ENCODE measurements at places on chromosomes 5 and 9.

- no peak for DNase-seq
Measured at GRCh38 chr9:33189331-33189791, 22.2 kb upstream of the B4GALT1 start.

GRCh38 chr5:181134259-181134658 is 3.3 kb upstream of the OR2V1 start:
- DNase-seq = no peak

DNA sequence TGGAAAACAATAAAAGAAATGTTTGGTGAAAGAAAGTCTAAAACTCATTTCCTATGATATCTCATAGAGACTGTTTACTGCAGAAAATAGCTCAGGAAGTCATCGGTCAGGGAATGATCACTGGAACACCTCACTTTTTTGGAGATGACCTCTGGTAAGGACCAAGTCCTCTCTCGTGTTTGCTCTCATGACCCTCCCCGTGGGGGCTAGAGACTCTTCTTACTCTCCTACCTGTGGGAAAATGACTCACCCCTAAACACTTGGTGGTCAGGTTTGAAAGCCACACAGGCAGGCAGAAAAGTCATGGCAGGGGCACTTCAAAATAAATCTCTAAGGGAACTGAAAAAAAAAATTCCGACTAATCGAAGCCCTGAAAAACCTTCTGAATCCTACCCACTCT is 48.2 kb downstream of the FAM240B start:
- DNase-seq = no peak

DNA sequence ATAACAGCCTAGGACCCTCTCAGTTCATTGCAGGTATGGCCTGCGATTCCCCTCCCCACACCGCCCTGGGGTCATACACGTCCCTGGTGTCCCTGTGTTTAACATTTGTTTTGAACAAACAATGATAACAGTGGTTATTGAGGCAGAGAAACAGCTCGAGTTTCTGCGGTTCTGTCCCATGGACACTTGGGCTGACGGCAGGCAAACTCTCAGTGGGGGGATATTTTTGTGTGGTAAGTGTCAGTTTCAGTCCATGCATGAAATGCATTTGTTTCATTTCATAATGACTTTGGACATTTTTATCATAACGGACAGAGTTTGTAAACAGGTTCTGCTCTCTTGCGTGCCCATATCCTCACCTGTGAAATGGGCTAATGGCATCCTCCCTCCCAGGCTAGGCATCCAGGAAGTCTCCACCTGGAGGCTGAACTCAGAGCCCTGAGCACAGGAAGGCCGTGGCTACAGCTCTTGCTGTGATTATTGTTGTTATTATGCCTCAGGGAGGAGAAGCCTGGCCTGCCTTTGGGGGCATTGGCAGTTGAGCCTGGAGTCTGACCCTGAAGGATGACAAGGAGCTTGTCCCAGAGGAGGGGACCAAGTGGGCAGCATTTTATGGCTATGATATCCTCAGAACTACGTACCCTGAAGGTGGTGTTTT is 190.9 kb downstream of the GADD45G start:
- DNase-seq = no peak

DNA sequence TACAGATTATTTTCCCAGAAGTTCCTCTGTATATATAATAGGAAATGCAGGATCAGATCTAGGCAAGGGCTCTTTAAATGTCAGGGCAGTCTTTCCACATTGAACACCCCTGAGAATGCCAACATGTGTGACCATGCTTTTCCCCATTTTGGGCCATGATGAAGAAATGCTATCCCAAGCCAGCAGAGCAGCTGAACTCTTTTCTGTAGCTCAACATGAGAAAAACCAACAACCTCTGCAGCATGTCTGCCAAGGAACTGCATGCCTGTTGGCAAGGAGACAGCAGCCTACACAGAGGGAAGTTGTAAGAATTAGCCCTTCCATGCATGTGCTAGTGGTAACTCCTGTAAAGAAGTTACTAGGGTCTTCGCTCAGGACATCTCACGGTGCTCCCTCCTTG is 9.5 kb upstream of the IFNK start:
- no peak for DNase-seq

DNA sequence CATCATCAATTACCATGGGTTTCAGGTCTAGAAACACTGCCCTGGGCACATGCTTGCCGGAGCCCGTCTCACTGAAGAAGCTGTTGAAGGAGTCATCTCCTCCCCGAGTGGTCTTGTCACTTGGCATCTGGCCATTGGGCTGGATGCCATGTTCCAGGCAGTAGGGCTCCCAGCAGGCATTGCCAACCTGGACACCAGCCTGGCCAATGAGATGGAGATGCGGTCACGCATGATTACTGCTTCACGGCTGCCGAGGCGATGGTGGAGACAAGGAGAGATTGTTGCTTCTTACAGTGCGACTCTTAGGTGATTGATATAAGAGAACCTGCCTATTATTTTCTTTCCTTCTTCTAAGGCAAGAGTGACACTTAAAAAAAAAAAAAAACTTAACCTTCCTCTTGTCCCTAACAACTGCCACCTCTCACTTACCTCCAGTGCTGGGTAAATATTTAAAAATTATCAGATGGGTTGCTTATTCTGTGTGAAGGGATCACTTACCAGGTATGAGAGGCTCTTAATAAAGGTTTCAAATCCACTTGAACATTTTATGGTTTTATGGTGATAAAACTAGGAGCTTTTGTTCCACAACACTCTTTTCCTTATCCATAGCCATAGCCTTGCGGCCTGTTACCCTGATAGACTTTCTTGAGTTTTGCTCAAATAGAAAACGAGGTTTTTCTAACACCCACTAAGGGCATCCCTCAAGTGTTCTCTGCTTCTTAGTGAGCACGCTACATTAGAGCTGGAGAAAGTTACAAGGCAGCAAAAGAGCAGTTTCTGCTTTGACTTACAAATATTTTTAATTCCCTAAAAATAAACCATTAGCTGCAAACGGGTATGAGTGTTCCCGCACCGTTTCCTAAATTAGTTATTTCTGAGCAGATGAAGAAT is 41.2 kb downstream of the NIM1K start:
- DNase-seq = no peak

- no peak for DNase-seq
Measured at GRCh38 chr5:138932171-138932810, 57.2 kb upstream of the LRRTM2 start.

GRCh38 chr9:95088421-95089161 is 228.9 kb downstream of the FANCC start:
- DNase-seq = no peak

GRCh38 chr5:392431-392988 is 50.5 kb upstream of the EXOC3 start:
- no peak for DNase-seq

- DNase-seq = no peak
Measured at GRCh38 chr5:82104872-82105271, 133.0 kb downstream of the ATG10 start.

GRCh38 chr9:114429488-114429887 is 41.7 kb upstream of the AKNA start:
- DNase-seq = no peak

- no peak for DNase-seq
Measured at GRCh38 chr9:83011611-83012010, 51.3 kb downstream of the RASEF start.

DNA sequence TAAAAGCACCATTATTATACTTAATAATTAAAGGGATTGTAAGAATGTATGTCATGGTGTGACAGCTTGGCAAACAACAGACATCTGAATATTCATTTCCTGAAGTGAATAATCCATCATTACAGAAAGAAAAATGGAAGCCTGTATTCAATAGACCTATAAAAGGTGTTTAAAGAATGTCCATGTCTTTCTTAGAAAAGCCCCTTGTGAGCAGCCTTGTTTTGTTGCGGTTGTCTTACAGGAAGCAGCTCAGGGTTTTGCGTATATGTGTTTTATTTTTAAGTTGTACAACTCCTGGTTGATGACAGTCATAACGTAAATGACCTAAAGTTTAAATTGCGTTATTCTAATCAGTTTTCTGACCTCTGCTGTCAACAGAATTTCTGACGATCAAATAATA is 53.8 kb downstream of the CAST start:
- no peak for DNase-seq

DNA sequence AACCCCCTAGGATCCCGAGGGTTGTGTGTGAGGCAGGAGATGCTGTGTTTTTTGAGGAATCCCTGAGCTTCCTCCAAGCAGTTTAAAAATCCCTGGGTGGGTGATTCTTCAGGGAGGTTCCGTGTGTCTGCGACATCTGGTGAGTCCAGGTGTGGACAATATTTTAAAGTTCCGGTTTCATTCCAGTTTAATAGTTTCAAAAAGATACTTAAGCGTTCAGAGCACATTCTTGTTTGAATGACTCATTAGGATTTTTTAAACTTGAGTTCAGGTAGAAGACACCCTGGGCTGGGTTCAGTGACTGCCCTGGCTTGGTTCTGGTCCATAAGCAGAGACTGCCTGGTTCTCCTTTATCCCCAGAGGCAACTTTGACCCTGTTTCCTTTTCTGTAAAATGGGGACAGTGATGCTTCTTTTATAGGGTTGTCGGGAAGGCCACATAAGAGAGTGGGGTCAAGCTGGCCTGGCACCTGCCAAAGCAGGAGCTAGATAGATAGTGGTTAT is 119.2 kb downstream of the RGS3 start:
- DNase-seq = no peak

GRCh38 chr5:135386886-135387628 is 12.0 kb downstream of the MACROH2A1 start:
- no peak for DNase-seq

GRCh38 chr5:13816126-13816525 is 128.4 kb downstream of the DNAH5 start:
- no peak for DNase-seq

DNA sequence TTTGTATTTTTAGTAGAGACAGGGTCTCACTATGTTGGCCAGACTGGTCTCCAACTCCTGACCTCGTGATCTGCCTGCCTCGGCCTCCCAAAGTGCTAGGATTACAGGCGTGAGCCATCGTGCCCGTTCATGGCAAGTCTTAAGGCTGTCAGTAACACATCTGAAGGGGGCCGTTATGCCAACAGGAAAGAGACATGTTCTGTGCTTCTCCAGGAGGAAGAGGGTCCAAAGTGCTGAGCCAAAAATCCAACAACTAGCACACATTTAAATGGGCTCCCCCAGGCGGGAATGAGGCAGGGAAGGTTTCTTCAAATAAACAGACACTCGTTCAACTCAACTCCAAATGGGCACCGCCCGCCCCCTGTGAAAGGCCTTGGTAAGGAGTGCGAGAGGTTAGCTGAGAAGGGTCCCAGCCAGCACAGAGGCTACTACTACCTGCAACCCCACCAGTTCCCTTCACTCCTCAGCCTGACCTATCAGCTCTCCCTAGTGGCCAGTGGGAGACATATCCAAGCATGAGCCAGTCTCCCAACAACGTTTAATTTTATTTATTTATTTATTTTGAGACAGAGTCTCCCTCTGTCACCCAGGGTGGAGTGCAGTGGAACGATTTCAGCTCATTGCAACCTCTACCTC is 84.1 kb upstream of the DMRT1 start:
- DNase-seq = no peak

DNA sequence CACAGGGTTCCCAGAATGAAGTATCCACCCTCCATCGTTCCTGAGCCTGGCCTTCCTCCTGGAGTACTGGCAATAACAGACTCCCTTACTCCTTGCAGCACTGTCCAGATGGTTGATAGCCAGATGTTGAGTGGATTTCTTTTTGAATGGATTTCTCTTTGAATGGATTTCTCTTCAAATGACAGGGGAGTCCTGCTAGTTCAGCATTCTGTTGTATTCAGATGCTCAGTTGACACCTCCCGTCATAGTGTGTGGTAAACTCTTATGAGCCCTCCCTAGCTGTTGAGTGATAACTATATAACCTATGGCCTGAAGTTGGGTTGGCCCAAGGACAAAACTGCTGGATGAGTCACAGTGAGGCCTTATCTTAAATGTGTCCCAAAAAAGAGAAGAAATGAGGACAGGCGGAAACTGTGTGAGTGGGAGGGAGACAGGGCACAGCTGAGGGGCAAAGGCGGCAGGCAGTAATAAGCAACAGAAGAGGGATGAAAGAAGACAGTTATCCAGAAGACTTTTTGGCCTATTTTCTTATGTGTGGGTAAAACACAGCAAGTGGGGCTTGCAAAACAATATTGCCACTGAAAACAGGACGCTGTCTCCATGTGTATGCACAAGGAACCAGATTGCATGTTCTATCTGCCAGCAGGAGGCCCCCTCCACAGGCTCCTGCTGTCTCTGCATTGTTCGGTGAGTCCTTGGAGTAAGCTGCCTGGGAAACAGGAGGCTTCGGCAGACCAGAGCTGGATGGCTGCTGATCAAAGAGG is 209.5 kb upstream of the S1PR3 start:
- no peak for DNase-seq

GRCh38 chr9:99095565-99095964 is 9.3 kb upstream of the TGFBR1 start:
- DNase-seq = no peak

DNA sequence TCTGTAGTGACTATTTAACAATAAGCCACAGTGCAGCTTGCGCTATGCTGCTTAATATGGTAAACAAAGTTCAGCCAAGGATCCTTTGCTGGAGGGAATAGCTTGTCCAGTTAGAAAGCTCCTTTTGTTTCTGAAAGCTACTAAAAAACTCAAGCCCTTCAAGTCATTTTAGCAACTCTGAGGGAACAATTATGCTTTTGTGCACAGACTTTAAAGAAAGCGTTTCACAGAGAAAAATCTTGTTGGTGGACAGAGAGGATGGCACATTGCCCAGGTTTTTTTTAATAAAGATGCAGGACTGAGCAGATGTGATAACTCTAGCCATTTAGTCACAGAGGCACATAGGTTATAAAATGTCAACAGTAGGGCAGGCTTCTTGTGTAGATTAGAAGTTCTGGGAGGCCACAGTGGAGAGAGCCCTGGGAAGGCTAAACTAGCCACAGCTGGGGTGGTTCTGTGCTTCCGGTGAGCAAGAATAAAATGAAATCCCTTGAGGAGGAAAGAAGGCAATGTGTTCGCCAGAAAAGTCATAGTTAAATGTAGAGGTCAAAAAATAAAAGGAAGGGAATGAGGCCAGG is 63.4 kb downstream of the ALDH7A1 start:
- no peak for DNase-seq

DNA sequence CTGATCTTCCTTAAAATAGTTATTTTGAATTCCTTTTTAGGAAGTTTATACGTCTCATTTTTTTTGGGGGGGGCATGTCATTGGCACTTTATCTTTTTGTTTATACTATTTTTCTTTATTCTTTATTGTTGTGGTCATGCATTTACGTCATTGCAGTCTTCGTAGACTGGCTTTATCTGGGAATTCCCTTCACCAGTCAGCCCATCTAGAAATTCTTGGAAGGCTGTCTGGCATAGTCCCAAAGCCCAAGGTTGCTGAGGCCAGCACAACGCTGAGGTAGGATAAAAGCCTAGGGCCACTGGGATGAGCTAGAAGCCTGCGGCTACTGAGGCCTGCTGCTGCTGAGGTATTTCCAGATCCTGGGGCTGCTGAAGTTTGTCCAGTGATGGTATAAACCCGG is 121.5 kb downstream of the ISOC1 start:
- no peak for DNase-seq

- DNase-seq = no peak
Measured at GRCh38 chr5:169296419-169297143, 4.4 kb downstream of the SLIT3 start.

GRCh38 chr9:74309654-74310053 is 187.5 kb upstream of the RORB start:
- no peak for DNase-seq
